Immature natural killer cell (primary cell): ENCODE measurements at places on chromosomes 16 and 17. TPM values are rescaled to one million over a fixed set of nuclear protein-coding genes. Genes with fewer than 3 reads are reported as not detected.

Gene DCXR
- polyA plus RNA-seq, result 165 TPM

- no peak overlapping the region for H3K4me3 ChIP-seq
- no peak for DNase-seq
- no peaks in the 10 kb centered on the region for H3K4me1 ChIP-seq
- no peaks in the 10 kb centered on the region for H3K27me3 ChIP-seq
- H3K36me3 ChIP-seq, result no peaks in the 10 kb centered on the region
Measured at GRCh38 chr16:799111-799947, 1.2 kb downstream of the GNG13 start.

DNA sequence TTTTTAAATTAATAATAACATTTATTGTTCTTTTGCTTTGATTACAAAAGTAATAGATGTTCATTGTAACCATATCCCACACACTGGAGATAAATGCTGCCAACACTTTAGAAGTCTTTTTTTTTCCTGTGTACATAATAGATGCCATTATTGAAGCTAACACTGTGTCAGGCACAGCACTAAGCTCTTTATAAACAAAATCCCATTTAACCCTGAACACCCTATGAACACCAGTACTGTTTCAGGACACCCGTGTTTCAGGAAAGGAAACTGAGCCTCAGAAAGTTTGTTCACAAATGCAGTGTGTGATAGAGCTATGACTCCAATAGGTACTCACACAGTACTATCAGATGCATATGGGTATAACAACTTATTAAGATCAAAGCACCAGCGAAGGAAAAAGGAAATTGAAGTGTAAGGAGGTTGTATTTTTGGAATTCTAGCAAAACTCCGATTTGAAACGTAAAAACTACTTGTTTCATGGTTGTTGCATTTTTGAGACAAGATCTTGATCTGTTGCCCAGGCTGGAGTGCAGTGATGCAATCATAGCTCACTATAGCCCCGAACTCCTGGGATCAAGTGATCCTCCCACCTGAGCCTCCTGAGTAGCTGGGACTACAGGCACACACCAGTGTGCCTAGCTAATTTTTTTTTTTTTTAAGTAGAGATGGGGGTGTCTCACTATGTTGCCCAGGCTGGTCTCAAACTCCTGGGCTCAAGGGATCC lies 2.0 kb upstream of the KIFC3 start:
- H3K4me1 ChIP-seq, result peaks cover 56% of the 10 kb centered on the region
- H3K4me3 ChIP-seq, result no peak overlapping the region
- H3K27ac ChIP-seq, result peak overlapping the region; percentile 40
- H3K27me3 ChIP-seq, result peaks cover 14% of the 10 kb centered on the region

- H3K36me3 ChIP-seq, result no peaks in the 10 kb centered on the region
- DNase-seq, result no peak
- peaks cover 1% of the 10 kb centered on the region for H3K27me3 ChIP-seq
- H3K4me1 ChIP-seq, result peaks cover 38% of the 10 kb centered on the region
Measured at GRCh38 chr17:59365383-59365981, 34.0 kb downstream of the YPEL2 start.
